ENCODE measurements at places on chromosomes 5 and 9.
A peak's percentile ranks its signal among the peaks of the same experiment; 100 is the strongest.

GRCh38 chr5:159864885-159865691 is 51.2 kb upstream of the ADRA1B start:
- DNase-seq, result no peak

GRCh38 chr9:133048595-133048994 is 13.2 kb upstream of the CEL start:
- no peak for DNase-seq

DNA sequence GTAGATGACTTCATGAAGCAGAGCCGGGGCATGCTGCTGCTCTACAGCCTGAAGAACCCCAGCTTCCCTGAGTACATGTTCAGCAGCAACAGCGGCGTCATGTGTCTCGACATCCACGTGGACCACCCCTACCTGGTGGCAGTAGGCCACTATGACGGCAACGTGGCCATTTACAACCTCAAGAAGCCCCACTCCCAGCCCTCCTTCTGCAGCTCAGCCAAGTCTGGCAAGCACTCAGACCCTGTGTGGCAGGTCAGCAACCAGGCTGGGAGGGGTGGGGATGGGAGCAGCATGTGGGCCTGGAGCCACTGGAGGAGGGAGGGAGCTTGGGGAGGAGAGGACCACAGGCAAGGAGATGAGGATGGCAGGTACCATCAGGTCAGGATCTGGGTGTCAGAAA is 16.2 kb downstream of the ENHO start:
- no peak for DNase-seq

DNA sequence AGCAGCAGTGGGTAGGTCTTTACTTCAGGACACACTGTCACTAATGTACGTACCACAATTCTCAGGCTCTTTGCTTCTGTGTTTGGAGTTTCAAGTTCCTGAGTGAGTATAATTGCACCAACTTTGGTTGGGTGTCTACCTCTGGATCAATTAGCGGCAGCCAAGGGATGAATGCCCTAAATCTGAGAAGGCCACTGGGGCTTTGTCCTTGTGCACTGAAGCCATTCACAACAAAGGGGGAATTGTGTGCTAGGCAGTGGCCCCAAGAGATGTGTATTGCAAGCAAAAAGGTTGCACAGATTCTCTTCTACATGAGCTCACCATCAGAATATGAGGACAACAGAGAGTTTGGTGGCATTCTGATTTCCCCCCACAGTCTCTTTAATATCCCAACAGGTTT is 3.9 kb upstream of the PHF24 start:
- DNase-seq, result no peak

DNA sequence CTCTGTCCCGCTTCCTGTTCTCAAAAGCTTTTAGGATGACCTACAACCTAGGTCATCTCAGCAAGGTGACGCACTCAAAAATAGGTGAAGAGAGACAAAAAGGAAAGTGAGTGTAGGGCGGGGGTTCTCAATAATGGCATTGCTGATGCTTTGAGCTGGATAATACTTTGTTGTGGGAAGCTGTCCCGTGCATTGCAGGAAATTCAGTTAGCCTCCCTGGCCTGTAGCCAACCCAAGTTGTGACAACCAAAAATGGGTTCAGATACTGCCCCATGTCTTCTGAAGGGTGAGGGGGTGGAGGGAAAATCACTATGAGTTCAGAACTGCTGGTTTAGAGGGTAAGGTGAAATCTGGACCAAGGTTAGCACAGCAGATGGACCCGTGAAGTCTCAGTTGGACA is 151.4 kb downstream of the MAST4 start:
- no peak for DNase-seq

DNA sequence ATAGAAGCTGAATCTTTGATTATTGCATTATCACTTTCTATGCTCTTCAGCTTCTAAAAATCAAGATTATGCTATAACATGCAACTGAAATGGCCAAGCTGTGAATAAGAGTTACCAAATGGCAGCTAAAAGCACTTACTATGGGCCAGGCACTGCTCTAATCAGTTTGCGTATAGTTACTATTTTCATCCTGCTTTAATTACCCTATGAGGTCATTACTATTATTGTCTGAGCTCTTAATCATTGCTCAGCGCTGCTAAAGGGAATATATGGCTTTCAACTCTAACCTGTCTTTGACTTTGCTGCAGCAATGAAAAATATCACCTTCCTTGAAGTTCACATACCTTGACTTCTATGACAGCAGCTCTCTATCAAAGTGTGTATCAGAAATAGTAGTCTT is 210.8 kb downstream of the TRPM3 start:
- no peak for DNase-seq

GRCh38 chr9:120846251-120846889 is 3.6 kb upstream of the PSMD5 start:
- DNase-seq, result no peak

- no peak for DNase-seq
Observed at GRCh38 chr9:111904891-111905291, 8.3 kb downstream of the UGCG start.

DNA sequence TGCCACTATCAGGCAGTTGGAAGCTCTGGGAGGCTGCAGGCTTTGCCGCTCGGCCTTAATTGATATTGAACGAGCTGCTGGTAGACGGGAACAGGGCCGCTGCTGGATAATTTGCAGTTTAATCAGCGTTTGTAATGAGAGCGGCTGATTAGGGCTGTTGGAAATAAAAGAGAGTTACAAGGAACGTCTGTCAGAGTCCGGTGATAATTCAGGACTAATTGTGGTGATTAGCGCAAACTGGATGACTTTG is 68.2 kb upstream of the TBCA start:
- DNase-seq, result no peak

- peak; percentile 43 for DNase-seq
Observed at GRCh38 chr9:17531642-17532254, 47.1 kb upstream of the SH3GL2 start.

DNA sequence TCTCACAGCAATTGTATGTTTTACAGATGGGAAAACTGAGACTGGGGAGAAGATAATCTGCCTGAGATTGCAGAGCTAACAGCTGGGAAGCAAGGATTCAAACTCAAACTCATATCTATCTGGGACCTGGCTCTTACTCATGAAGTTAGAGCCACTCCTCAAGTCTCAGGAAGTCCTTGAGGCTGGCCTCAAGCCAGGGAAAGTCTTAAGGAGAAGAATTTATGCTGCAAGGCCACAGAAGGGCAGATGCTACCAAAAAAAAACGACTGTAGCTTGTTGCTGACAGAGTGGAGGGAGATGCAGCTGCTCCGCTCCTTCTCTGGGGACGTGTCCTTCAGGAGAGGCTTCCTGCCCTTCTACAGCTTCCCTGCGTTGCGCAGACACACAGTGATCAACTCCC is 39.8 kb downstream of the BARHL1 start:
- no peak for DNase-seq

DNA sequence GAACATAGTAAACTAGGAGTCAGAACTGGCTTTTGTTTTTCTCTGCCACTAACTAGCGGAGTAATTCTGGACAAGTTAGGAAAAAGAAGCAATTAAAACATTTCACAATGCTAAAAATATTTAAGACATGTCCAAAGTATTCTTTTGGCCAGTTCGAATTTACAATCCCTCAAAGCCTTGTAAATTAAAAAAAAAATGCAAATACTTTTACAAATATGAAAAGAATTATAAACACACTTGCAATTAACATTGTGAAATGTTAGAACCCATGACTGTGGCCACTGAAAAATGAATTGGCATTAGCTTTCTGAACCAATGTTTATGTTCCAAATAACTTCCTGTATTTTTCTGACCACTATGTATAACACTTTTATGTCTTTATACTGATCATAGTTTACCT is 2.2 kb downstream of the RAD1 start:
- DNase-seq, result no peak

DNA sequence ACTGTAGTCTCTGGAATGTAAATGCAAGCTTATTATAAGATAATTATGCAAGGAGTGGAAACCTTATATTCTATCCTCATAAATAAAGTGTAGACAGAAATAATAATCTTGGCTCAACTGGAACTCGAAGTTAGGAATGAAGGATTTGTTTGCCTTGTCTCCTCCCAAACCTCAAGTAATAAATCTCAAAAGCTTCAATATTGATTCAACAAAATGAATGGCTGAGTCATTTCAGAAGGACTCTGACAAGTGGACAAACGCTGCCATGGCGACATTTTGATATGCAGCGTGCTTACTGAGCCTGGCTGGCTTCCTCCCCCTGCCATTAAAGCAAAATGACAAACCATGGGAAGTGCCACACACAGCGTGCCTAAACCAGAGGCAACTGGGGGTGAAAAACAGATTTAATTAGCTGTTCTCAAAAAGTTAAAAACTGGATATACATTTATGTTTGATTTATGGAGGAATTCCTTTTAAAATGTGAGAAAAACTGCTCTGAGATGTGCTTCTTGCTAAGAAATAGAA is 10.5 kb upstream of the ADGRV1 start:
- no peak for DNase-seq

DNA sequence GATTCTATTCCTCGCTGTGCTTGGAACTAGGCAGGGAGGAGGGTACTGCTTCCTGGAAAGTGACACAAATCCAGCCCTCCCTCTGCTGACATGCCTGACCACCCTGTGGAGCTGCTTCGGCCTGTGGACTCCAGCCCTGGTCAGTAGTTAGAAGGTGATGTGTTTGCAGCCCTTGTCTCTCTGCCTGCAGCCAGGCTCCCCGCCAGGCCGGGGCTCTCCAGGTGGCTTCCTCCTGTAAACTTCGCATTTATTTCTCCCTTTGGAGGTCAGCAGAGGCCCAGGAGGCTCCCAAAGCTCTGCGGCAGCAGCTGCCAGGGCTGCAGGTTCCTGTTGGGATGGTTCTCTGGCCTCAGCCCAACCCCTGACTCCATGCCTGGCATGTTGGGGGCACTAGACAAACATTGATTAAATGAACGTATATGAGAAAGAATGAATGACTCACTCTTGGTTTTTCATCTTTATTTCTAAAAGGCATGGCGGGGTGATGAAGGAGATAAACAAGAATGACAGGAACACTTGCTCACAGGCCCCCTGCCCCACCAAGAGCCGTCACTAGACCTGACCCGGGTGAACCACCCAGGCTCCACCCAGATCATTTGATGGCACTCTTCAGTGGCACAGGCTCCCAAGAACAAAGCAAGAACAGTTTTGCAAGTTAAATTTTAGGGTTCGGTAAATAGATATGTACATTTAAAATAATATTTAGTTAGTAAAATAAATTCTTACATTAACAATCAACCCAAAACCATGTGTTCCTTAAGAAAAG is 8.4 kb upstream of the IRX2 start:
- DNase-seq, result no peak

GRCh38 chr9:89538871-89539270 is 41.0 kb upstream of the SEMA4D start:
- no peak for DNase-seq

DNA sequence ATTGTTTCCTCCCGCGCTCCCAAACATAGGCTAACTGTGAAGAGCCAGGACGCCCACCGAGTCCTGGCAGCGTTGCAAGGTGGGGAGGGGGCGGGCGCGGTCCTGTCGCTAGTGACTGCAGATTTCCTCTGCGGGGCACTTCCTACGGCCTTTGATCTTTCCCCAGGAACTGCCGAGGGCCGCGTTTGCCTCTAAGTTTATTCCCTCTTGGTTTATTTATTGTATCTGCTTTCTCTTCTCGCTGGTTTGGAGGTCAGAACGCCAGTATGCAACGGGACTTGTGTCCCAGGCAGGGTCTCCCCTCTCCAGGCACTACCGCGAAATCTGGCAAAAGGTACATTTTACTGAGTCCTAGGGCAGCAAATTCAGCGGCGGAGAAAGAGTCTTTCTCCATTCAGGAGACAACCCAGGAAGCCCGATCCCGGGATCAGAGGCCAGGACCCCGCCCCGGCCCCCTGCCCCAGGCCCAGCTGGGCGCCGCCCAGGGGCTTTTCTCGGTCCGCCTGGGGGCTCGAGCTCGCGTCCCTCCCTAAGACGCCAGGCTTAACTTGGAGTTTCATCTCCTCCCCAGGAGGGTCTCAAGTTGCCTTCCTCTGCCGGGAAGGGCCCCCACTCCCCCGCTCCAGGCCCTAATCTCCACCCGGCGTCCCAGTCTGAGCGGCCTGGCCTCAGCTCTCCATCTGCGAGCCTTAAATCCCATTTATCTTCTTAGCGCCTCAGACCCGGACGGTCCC is 884 bp upstream of the EGFLAM start:
- no peak for DNase-seq

GRCh38 chr5:61371474-61371873 is 39.4 kb downstream of the ZSWIM6 start:
- no peak for DNase-seq

DNA sequence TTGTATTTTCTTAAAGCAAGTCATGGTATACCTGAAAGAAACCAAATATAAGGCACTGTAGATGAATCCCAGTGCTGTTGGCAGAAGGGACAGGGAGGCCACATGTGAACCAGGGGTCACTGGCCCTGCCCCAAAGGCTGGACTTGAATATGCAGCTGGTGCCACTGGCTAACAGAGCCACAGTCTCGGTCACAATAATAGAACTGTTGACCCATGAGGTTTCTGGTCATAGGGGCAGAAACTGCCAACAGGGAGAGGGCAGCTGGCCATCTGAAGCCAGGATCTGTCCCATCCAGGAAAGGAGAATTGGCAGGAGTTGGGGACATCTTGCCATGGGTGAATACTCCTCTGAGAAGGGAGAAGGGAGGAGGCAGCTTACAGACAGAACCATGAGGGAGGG is 31.9 kb downstream of the PALM2AKAP2 start:
- no peak for DNase-seq

DNA sequence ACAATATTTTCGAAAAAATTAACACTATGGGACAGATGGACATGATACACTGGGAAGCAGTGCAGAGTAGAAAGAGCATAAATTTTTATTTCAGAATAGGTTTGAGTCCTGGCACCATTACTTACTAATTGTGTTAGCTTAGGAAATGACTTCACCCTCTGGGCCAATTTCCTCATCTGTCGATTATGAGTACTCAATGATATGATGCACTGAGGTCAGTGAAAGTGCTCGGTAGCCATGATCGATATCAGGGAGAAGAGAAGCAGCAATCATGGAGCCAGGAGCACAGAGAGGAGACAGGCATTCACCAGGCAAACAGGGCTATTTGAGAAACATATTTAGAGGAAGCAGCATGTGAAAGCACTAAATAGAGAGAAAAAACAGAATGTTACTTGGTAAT is 29.4 kb downstream of the NR6A1 start:
- no peak for DNase-seq

GRCh38 chr5:130885691-130886090 is 279.4 kb downstream of the HINT1 start:
- DNase-seq, result no peak

Data from astrocyte of the cerebellum (primary cell).